Activated CD4-positive, alpha-beta T cell treated with anti-CD3 and anti-CD28 coated beads, Interleukin-2, amount 10 ng/mL, durations not matched to agents 24 days and 14 days (primary cell): ENCODE measurements at places on chromosomes 5 and 9.

GRCh38 chr5:6483880-6484382, 35.3 kb downstream of the UBE2QL1 start:
- peak; percentile 65 for DNase-seq

- no peak for DNase-seq
Observed at GRCh38 chr5:61735531-61735930, 403.5 kb downstream of the ZSWIM6 start.

GRCh38 chr5:6961837-6962635, 248.8 kb downstream of the TENT4A start:
- DNase-seq, result no peak

DNA sequence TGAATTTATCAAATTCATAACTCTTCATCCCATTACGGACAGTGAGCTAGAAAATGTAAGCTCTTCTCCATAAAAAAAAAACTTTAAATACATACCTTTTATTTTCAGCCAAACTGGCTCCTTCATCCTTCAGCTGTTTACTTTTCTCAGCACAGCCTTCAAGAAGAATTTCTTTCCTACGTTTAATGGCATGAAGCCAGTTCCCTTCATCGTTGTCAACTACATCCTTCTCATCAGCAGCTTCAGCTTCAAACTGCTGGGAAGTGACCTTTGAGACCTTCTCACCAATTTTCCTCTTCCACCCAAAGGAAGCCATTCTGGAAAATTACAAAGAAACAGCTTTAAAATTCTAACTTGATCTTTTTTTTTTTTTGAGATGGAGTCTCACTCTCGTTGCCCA, 9.1 kb downstream of the TTC33 start:
- no peak for DNase-seq

DNA sequence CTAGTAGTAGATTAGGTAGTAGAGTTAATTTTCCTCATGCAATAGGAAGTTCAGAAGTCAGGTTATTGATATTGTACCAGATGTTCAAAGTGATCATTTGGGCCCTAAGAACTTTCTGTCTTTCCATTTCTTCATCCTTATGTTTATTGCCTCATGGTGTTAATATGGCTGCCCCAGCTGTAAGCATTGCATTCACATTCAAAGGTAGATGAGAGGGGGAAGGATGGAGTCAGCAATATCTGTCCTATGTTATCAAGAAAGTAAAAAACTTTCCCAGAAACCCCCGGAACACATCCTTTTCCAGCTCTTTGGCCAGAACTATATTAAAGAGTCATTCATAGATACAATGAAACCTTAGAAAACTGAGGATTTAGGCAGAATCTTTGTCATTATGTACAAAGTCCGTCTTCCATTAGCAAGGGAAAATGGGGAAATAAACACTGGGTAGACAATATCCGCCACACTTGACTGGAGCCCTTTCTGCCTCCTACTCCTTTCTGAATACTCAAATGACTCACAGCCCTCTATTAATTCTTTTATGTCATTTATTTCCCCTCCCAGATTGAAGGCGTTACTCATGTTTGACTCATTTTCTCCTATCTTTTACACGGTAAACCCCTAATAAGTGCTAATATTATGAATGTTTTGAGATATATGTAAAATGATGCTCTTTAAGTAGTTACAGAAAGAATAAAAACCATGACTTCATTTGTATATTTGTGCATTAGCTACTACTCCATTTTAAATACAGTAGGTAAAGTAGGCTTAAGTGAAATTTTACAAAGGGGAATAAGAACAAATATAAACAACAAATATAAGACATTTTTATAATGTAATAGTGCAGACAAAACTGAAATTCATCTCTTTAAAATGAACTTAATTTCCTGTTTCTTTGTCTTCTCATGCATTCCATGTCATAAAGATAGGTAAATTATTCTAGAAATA, 127.6 kb downstream of the SLF1 start:
- no peak for DNase-seq

DNA sequence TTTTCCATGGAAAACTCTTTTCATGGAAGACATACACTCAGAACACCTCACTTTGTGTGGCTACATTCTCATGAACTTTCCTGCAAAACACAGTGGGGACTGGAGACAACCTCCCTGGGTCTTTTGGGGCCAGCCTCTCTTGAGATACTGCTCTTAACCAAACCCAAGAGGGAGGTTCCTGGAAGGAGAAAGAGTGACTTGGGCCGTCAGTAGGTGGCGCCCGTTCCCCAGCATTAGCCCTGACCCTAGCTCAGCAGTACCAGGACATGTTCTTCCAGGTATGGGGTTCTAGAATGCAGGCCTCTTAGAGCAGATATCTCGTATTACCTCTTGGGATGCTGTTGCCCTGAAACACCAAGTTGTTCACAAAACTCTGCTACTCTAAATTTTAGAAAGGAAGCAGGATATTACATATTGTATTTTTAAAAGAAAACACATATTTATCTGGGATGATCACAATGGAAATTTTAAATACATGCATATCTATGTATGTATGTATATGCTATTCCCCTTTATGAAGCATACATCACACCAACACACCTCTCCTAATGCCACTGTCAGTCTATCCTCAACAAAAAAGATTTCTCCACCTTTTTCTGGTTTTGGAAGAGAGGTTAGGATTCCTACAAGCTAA, 15.8 kb upstream of the GLIS3 start:
- peak; percentile 90 for DNase-seq

- peak; percentile 48 for DNase-seq
Observed at GRCh38 chr9:137985637-137986071, 108.1 kb downstream of the CACNA1B start.
